Hair follicular keratinocyte (primary cell): ENCODE measurements at places on chromosomes 13 and 19. TPM values are rescaled to one million over a fixed set of nuclear protein-coding genes. Genes with fewer than 3 reads are reported as not detected.

The ZIC5 gene
- not detected in 2 replicates for total RNA-seq

The C19orf38 gene
- total RNA-seq, result 0.39 and 0.42 TPM in 2 replicates

The PLA2G4C gene
- 0.70 and 0.99 TPM in 2 replicates for total RNA-seq

The GRIN2D gene
- total RNA-seq, result 0.16 TPM in 1 of 2 replicates, not detected in the other

The ZNF90 gene
- total RNA-seq, result 1.6 and 2.2 TPM in 2 replicates

The ZNF28 gene
- 12.0 and 12.7 TPM in 2 replicates for total RNA-seq

The ZNF99 gene
- not detected in 2 replicates for total RNA-seq

The NCR1 gene
- not detected in 2 replicates for total RNA-seq

The CGB5 gene
- not detected in 2 replicates for total RNA-seq

The SRRM5 gene
- not detected in 2 replicates for total RNA-seq

The CYP2A6 gene
- total RNA-seq, result not detected in 2 replicates

The CRLF1 gene
- total RNA-seq, result 0.31 and 1.1 TPM in 2 replicates

The CGB8 gene
- not detected in 2 replicates for total RNA-seq

The NKPD1 gene
- 1.1 and 2.1 TPM in 2 replicates for total RNA-seq

The SERTAD1 gene
- total RNA-seq, result 27.1 and 28.6 TPM in 2 replicates

The UHRF1 gene
- total RNA-seq, result 14.8 and 49.4 TPM in 2 replicates

The CYP2A7 gene
- total RNA-seq, result not detected in 2 replicates

The ELSPBP1 gene
- total RNA-seq, result not detected in 2 replicates

The SIGLEC7 gene
- total RNA-seq, result not detected in 2 replicates

The FUT2 gene
- total RNA-seq, result 1.4 and 4.8 TPM in 2 replicates

The COMP gene
- total RNA-seq, result not detected in 2 replicates

The URAD gene
- not detected in 2 replicates for total RNA-seq

The ZNF675 gene
- total RNA-seq, result 4.1 and 5.8 TPM in 2 replicates

The SIGLEC12 gene
- not detected in 2 replicates for total RNA-seq

The GPC5 gene
- total RNA-seq, result not detected in 2 replicates

The ICAM1 gene
- 7.3 and 17.3 TPM in 2 replicates for total RNA-seq
